ENCODE measurements at places on chromosomes 3 and 15.

GRCh38 chr3:52570076-52570475, 33.7 kb downstream of the UQCC5 start:
- no peak for DNase-seq

- no peak for DNase-seq
Observed at GRCh38 chr3:194812176-194812575, 126.5 kb downstream of the FAM43A start.

- DNase-seq = no peak
Observed at GRCh38 chr3:194067949-194068362, 68.0 kb upstream of the HES1 start.

- no peak for DNase-seq
Observed at GRCh38 chr15:63405683-63406390, 24.2 kb upstream of the CA12 start.

- DNase-seq = no peak
Observed at GRCh38 chr3:9180764-9181117, 68.7 kb downstream of the SRGAP3 start.

- no peak for DNase-seq
Observed at GRCh38 chr3:43748179-43748578, 57.4 kb downstream of the ABHD5 start.

GRCh38 chr15:62649793-62650420, 392.6 kb upstream of the TPM1 start:
- DNase-seq = no peak

DNA sequence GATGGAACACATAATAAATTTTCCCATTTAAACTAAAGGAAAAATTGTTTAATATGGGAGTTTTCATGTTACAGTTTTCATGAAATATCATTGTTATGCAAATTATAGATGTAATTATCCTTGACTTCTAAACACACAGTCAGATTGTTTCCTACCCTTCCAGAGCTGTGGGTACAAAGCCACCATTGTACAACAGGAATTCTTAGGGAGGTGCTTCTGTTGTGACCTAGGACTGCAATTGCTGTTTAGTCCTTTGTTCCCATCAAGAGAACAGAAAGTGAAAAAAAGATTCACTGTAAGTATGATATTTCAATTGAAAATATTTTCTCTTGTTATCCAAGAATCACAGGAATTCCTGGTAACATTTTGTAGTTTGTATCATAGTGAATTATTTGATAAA, 455.3 kb upstream of the NAALADL2 start:
- no peak for DNase-seq

DNA sequence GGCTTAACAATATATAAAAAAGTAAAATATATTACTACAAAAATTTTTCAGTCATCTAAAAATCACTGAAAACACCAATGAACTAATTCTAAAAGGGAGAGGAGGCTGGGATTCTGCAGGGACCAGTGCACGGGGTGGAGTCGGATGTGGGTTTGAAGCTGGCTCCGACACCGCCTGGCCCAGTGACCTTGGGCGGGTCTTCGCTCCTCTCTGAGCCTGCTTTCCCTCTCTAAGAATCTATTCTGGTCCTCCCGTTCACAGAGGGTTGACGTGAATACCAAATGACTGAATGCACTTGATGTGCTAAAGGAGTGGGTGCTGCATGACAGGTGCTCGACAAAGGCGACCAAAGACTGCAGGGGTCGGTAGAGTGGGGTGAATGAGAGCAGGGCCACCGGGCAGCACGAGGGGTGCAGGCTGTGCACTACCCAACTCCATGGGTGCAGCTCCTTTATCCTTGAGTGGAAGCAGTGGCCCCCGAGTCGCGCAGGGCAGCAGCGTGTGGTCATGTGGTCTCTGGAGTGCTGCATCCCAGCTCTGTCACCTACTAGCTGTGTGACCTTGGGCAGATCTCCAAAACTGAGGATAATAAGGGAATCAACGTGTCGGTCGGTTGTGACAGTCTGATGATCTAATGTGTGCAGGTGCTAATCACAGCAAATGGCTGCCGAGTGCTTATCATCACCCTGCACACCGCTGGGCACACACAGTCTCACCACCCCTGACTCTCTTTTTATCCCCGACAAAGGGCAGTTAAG, 8.6 kb upstream of the IQSEC1 start:
- no peak for DNase-seq
